ENCODE measurements at places on chromosomes 4 and X.

GRCh38 chr4:2497931-2498330, 29.0 kb downstream of the RNF4 start:
- DNase-seq: no peak

GRCh38 chr4:832536-832935, 6.6 kb upstream of the CPLX1 start:
- no peak for DNase-seq

DNA sequence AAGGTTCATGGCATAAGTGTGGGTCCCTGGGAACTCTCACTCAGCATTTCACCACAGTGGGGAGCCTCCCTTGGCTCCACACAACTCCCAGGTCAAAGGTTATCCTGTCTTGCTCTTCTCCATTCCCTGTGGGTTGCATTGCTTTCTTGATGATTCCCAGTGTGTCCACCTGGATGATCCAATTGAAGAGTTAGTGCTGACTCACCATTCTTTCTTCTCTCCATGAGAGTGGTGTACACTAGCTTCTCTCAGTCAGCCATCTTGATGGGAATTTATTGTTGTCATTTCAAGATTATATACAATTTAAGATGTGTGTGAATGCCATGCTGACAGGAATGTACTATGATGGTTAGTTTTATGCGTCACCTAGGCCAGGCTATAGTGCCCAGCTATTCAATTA, 25.6 kb upstream of the C4orf17 start:
- no peak for DNase-seq

DNA sequence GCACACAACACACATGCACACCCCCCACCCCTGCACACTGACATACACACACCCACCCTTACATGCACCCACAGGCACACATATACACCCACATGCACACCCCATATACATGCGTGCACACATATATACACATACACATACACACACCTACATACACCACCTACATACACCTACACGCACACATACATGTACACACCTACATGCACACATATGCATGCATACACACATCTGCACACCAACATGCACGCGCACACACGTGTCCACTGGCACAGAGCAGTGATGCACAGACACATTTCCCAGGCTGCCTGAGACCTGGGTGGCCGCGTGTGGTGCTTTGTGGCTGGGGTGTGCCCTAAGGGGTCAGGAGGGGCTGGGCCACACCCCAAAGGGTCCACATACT, 31.7 kb downstream of the FGFRL1 start:
- no peak for DNase-seq

GRCh38 chrX:8868906-8869305, 67.7 kb upstream of the FAM9A start:
- no peak for DNase-seq

DNA sequence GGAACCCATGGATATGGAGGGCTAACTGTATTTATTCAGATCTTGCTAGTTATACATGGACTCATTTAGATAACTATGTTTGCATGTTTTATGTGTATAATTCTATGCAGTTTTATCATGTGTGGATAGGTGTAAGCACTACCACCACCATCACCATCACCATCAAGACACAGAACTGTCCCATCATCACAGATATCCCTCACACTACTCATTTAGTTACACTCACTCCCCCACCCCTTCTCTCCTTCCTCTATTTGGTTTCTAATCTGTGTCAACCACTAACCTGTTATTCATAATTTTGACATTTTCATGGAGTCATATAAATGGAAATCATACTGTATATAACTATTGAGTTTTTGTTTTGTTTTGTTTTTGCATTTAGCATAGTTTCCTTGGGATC, 43.7 kb downstream of the STAG2 start:
- no peak for DNase-seq

- DNase-seq: no peak
Observed at GRCh38 chr4:4427121-4427870, 40.4 kb downstream of the NSG1 start.

- DNase-seq: no peak
Observed at GRCh38 chrX:102651242-102652011, at the start of gene GPRASP1. GPRASP1 (plus strand) TSS chrX:102651483; CDS start chrX:102653914, 2,431 bp downstream.

GRCh38 chrX:151859481-151859880, 53.2 kb upstream of the MAGEA4 start:
- no peak for DNase-seq

GRCh38 chr4:102564399-102565059, 63.4 kb downstream of the NFKB1 start:
- no peak for DNase-seq
